NCI-H2029 treated with DMSO at 0.1 percent for 48 hours (cell line): ENCODE measurements at places on chromosomes 16 and 17.

DNA sequence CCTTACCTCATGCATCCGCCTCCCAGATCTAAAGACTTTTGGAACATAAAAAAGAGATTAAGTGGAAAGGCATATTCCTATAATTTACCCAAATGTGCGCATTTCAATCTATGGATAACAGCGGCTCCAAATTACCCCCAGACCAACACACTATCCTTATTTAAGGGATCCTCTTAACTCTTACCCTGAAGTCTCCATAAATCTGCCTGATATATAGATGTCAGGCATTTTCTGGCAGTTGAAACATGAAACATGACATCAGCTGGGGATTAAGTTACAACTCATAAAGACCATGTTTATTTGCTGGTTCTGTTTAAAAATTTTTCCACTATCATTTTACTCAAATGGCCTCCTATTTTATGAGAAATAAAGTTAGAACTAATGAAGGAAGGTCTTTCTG lies 478.5 kb upstream of the SALL1 start:
- no peak for DNase-seq

GRCh38 chr17:76994237-76994637 lies 126.0 kb downstream of the MGAT5B start:
- no peak for DNase-seq

GRCh38 chr17:62692159-62692651 lies 64.7 kb downstream of the MRC2 start:
- no peak for DNase-seq

DNA sequence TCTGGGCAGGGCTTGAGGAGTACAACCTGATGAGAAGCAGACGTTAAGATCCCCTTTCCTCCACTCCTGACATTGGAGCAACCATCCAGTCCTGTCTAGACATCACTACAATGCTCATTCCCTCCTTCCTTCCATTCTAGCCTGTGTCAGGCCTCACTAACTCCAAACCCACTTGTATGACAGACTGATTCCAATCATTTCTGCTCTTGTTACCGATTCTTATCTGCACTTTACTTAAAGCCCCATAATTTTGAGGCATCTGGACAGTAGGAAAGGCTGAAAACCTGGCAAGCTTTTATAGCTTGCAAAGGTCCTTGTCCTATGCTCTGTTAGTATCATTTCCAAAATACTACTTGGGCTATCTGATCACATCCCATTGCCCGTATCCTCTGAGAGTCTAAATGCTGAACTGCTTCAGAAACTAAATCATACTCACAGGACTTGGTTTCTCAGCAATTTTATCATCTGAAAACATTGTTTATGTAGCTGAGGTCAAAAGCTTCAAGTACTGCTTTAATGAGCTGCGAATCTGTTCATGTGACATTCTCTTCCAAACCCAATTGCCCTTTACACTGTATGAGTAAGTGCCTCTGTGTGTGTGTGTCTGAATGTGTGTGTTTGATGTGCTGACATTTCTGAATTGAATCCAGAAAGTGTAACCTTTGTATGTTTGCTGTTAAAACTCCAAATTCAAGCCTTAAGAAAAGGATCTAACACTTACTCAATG lies 57.2 kb upstream of the CACNG3 start:
- peak; percentile 60 for DNase-seq

DNA sequence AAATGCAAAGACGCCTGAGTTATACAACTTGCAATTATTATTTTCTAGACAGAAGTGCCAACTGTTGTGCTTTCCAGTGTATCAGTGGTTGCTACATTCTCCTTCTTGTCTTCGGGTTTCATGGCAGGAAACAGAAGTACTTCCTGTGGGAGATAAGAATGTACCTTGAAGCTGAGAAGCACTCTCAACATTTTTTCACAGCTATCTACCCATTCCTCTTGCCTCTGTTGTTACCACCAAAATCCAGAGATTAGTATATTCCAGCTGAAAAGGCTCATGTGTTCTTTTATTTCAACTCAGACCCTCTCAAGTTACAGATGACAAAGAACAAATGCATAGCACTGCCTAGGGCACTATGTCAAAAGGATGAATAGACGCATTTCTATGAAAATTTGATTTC lies 4.8 kb upstream of the ADAT1 start:
- no peak for DNase-seq

GRCh38 chr16:72645538-72645937 lies 402.4 kb downstream of the ZFHX3 start:
- DNase-seq, result no peak

DNA sequence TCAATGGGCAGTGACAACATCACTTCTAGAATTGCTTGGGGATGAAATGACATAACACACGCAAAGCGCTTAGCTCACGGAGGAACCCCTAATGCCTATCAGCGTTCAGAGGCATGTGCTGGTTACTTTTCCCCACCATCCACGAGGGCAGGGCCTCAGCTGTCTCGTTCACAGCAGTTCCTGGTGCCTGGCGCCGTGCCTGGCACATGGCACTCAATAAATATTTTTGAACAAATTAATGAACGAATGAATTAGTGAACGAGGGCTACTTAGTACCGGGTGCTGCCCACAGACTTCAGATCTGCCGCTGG lies 14.1 kb upstream of the CIBAR2 start:
- DNase-seq, result no peak

GRCh38 chr16:80273635-80274538 lies 266.9 kb upstream of the DYNLRB2 start:
- DNase-seq, result no peak

DNA sequence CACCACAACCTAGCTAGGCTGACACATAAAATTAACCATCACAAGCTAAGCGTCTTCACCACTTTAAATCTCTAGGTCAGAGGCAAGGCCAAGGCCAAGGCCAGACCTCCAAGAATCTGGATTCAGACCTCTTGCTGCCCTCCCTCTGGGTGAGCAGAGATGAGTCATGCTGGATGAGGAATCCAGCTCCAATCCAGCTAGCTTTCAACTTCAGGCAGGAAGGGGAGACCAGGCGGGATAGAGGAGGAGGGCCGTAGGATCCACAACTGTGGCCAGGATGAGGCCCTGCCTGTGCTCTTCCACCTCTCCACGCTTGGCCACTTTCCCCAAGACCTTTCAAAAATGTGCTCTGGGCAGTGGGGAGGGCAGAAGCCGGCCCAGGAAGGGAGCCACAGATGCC lies 14.7 kb downstream of the LRRC75A start:
- DNase-seq, result no peak

DNA sequence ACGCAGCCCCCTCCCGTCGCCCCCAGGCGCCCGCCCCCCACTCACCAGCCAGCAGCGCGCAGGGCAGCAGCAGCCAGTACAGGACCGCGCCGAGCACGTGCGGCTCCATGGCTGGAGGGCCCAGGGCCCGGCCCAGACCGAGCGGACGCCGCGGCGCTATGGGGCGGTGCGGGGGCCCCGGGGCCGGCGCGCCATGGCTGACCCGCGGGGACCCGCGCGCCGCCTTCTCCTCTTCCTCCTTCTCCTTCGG lies 239 bp downstream of the PIEZO1 start:
- DNase-seq, result no peak

DNA sequence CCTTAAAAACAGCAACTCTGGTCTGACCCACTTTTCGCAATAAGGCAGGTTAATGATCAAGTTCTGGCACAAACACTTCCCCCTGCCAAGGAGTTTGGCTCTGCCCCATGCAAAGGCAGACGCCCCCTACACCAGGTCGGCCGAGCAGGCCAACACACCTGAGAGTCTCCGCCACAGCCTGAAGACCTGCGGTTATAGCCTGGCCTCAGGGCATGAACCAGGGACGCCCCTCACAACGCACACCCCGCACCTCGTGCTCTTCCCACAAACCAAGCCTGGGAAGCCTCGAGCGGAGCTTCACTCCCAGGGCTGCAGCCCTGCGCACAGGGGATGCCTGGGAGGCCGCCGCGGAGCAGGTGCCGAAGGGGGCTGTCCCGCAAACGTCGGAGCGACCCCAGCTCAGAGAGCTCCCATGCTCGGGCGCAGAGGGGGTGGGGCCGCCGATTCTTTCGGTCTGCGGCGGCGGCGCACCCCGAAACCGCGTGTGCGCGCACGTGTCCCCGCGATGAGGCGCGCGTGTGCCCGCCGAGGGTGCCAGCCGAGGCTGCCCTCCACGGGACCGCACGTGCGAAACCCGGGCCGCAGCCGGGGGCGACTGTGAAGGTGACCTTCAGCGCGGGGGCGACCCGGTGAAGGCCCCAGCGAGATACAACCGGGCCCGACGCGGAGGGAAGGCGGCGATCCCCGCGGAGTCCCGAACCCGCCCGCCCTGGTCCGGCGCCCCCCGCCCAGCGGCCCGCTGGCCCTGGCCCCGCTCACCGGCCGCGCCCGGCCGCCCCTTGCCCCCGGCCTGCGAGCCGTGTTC lies 559 bp downstream of the CLUH start:
- no peak for DNase-seq

DNA sequence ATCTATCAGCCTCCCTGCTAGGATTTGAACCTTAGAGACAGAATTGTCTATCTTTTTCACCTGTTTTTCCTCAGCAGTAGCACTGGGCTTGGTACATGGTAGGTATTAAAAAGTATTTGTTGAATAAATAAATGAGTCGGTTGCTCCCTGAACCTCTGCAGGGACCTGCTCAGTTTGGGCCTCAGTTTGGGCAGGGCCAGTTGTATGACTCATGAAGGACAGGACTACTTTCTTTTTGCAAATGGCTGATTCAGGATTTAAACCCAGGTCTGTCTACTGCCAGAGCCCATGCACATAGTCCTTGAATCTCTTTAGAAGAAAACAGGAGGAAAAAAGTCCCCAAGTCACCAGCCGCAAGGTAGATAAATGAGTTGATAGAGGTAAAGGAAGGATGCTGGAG lies 3.1 kb downstream of the MMP2 start:
- DNase-seq, result no peak

DNA sequence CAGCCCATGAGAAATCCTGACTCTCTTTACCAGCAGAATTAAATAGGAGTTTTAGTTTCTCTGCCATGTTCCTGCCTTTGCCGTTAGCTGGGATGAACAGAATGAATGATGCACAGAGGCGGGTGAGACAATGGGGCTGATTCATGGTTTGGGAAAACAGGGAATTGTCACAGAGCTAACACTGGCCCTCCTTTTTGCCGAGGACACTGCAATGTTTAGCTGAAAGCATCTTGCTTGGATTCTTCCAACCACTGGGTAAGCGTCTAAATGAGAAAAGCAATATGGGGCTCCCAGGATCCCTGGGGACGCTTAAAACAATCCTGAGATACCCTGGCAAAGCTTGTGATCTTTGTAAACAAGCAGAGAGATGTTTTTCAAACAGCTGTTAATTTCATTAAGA lies 12.8 kb upstream of the PAFAH1B1 start:
- DNase-seq, result no peak

GRCh38 chr16:78640886-78641285 lies 541.4 kb downstream of the WWOX start:
- no peak for DNase-seq

- DNase-seq, result no peak
Measured at GRCh38 chr16:81624760-81625543, 154.1 kb upstream of the PLCG2 start.

DNA sequence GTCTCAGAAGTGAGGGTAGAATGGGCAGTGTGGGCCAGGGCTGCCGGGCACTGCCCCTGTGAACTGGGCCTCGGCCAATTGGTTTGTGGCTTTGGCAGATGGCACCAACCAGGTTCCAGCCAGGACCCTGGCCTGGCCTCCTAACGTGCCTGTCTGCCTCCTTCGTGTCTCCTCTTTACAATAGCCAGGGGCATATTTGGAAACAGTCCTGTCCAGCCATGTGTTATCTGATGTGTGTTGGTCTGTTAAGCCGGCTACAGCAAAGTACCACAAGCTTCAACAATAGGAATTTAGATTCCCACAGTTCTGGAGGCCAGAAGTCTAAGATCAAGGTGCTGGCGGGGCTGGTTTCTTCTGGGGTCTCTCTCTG lies 14.6 kb downstream of the CRISPLD2 start:
- no peak for DNase-seq

DNA sequence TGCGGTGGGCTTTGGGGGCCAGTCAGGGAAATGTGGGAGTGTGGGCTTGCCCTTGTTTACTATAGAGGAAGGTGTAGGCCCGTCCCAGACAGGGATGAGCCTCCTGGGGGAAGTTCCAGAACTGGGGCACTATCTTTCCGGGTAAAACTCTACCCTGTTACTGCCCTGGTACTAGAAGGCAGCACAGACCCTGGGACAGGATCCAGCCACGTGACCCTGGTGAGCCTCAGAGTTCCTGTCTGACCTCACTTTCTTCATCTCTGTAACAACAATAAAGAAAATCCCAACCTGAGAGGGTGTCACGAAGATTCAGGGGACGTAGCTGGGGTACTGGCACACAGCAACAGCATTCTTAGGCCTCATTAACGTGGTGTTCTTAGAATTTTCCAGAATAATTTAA lies 239.6 kb upstream of the FOXF1 start:
- no peak for DNase-seq

DNA sequence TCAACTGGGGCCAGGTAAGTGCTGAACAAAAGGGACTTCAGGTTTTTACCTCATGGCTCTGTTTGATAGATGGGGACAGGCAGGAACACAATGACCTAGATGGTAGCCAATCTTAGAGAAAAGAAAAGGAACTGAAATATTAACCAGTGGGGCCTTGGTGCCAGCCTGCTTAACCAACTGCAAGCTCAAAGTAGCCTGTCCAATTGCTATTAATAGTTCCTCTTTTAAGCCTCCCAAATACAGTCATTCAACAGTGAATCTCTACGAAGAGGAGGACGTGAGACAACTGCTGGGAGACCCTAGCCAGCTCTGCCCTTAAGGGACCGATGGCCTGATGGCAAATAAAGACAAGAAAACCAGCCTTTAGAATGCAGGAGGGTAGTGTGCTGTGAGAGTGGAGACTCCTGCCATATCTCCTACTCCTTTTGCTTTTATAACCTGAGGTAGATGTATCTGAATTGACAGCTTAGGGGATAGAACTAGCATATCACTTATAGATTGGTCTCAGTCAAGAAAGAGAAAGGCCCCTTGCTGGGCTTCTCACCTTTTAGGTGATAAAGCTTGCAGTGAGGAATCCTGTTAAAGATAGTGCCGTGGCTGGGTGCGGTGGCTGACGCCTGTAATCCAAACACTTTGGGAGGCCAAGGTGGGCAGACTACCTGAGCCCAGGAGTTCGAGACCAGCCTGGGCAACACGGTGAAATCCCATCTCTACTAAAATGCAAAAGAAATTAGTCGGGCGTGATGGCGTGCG lies 28.3 kb downstream of the ARSG start:
- no peak for DNase-seq

DNA sequence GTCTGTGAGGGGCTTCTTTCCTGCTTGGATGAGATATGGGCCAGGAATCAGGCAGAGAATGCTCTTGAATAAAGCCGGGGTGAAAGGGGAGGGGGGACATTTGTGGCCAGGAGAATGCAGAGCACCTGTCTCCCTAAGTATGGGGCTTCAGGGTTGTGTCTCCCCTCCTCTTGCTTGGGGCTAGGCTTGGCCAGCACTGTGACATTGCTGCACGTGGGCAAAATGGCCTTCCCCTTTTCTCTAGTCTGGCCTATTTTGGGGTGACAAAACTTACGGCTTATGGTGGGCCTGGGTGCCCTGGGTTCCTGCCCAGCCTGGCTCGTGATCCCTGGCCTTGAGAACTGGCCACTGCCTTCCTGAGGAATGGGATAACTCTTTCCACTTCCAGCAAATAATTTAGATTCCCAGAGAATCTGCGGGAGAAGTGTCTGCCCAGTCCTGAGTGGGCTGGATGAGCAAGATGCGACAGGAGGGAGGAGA lies 5.6 kb downstream of the NFE2L1 start:
- DNase-seq, result no peak

GRCh38 chr17:40338058-40338457 lies 26.5 kb downstream of the GJD3 start:
- DNase-seq, result no peak

- no peak for DNase-seq
Measured at GRCh38 chr17:67216578-67217320, 28.2 kb downstream of the HELZ start.

GRCh38 chr17:27354491-27355081 lies 60.7 kb downstream of the WSB1 start:
- no peak for DNase-seq
